ENCODE measurements at places on chromosomes 7 and 10.

- no peak for DNase-seq
These were observed 265.6 kb downstream of the PHF14 start for GRCh38 chr7:11239316-11239715.

DNA sequence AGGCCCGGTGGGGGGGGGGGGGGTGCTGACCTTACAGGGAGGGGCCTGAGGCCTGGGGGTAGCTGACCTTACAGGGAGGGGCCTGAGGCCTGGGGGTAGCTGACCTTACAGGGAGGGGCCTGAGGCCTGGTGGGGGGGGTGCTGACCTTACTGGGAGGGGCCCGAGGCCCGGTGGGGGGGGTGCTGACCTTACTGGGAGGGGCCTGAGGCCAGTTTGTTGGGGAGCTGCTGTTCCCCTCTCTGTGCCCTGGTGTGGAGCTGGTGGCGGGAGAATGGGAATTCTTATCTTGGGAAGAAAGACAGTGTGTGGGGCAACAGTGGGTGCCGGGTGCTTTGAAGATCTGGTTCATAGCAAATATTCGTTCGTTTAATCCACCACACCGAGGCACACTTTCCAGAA is 46.6 kb upstream of the CFAP46 start:
- no peak for DNase-seq

DNA sequence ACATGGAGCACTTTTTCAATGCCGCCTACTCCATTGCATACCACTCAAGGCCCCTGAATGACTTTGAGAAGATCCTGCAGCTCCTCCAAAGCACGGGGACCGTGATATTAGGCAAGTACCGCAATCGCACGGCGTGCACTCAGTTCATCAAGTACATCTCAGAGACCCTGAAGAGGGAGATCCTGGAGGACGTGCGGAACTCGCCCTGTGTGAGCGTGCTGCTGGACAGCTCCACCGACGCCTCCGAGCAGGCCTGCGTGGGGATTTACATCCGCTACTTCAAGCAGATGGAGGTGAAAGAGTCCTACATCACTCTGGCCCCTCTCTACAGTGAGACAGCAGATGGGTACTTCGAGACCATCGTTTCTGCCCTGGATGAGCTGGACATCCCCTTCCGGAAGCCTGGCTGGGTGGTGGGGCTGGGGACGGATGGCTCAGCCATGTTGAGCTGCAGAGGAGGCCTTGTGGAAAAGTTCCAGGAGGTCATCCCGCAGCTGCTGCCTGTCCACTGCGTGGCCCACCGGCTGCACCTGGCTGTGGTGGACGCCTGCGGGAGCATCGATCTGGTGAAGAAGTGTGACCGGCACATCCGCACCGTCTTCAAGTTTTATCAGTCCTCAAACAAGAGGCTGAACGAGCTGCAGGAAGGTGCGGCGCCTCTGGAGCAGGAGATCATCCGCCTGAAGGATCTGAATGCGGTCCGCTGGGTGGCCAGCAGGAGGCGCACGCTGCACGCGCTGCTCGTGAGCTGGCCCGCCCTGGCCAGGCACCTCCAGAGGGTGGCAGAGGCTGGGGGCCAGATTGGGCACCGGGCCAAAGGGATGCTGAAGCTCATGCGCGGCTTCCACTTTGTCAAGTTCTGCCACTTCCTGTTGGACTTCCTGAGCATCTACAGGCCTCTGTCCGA is 12.7 kb upstream of the ATP6V0E2 start:
- no peak for DNase-seq

GRCh38 chr7:111090846-111091245 is at the start of gene LRRN3:
Gene LRRN3 (plus strand): TSS chr7:111091127. CDS start chr7:111122773, 31,646 bp downstream.
- no peak for DNase-seq

GRCh38 chr10:66877361-66877760 is 48.5 kb upstream of the LRRTM3 start:
- DNase-seq: no peak

DNA sequence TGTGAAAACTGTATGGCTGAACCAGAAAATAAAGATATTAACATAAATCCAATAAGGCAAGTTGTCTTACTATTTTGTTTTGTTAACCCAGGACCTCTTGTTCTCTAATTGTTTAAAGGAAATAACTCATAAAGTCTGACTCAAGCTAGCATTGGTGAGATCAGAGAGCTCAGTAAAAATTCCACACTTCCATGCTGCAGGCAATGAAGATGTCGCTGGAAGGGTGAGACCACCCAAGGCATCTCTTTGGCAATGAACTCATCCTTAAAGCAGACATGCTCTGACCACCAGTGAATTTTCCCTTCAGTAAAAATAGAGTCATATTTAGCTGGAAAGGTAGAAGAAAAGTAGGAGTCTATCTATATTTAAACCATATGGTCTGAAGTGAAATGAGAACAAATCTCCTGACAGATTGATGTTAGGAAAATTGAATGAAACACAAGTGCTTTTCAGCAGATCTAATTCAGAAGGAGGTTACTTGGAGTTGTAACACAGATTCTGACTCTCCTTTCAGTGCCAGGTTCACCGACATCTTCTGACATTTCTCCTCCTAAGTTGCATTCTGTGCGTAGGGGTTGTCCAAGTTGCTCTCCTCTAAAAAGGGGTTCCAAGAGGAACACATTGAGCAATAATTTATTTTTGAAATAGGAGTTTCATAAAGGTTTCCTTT is 32.8 kb upstream of the VIPR2 start:
- DNase-seq: no peak

GRCh38 chr7:44281811-44282600 is 43.4 kb downstream of the CAMK2B start:
- DNase-seq: no peak

DNA sequence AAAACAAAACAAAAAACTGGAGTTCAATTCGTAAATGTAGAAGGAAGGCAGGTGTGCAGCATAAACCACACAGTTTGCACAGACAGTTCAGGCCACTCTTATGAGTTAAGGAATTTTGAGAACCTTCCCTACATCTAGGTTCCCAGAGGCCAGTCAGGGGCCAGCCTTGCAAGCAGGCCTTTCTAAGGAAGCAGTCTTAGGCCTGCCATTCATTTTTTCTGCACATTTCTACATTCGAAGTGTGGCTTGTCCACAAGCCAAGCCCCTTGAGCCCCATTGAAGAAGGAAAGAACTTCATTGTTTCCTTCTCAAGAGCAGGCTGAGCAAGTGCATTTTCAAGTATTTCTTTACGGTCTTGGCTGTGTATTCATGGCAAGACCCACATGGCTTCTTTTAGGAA is 11.4 kb upstream of the OSBPL3 start:
- no peak for DNase-seq

DNA sequence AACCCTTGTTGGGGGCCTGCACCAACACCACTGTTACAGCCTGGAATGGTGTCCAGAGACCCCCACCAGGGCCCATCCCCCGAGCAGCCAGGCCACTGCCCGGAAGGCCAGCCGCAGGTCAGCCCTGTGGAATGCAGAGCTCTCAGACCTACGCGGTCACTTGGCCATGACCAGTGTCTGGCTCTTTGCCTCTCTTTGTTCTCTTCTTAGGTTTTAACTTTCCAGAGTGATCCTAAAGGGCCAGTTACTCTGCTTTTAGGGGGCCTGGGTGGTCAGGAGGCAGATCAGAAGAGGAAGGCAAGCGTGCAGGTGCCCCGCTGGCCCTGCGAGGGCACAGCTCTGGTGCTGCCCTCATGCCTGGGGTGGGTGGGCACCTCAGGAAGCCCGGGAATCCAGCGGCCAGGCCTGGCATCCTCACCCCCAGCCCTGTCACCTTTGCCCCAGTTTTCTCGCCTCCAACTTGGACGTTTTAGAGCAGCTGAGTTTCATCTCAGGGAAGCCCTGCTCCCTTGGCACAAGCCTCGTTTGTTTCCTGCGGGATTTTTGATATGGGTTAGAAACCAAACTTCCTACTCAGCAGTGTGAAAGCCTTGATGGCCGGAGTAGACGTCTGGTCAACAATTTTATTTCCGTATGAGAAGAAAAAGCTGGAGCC is 62.5 kb upstream of the CHST15 start:
- DNase-seq: no peak

- DNase-seq: no peak
These were observed 76.9 kb downstream of the PARP12 start for GRCh38 chr7:139985811-139986210.

DNA sequence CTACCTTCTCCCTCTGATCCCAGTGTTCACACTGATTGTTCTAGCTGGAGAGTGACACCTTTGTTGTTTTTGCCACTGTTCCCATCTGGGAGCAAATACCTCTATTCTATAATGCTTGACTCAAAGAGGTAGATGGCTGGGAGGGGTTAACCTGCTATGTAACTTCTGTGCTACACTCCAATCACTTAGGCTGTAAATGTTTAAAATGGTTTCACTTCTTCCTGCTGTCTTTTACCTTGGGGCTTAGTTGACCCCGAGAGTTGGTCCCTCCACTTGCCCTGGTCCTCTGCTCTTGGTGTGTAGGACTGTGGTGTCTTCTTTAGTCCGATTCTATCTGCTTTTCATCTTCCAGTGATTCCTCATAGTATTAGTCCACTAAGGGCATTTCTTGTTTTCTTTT is 22.3 kb downstream of the KLHDC10 start:
- DNase-seq: peak; percentile 8

DNA sequence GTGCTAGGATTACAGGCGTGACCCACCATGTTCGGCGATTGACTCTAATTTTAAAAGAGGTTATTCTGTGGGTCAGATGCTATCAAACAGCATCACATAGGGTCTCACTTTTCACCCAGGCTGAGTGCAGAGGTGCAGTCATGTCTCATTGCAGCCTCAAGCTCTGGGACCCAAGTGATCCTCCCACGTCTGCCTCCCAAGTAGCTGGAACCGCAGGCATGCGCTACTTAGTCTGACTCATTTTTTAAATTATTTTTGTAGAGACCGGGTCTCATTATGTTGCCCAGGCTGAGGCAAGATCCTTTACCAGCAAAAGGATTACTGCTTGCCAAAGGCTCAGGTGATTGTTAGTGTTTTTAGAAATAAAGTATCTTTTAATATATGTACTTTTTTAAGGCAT is 42.9 kb upstream of the STOX1 start:
- DNase-seq: no peak

DNA sequence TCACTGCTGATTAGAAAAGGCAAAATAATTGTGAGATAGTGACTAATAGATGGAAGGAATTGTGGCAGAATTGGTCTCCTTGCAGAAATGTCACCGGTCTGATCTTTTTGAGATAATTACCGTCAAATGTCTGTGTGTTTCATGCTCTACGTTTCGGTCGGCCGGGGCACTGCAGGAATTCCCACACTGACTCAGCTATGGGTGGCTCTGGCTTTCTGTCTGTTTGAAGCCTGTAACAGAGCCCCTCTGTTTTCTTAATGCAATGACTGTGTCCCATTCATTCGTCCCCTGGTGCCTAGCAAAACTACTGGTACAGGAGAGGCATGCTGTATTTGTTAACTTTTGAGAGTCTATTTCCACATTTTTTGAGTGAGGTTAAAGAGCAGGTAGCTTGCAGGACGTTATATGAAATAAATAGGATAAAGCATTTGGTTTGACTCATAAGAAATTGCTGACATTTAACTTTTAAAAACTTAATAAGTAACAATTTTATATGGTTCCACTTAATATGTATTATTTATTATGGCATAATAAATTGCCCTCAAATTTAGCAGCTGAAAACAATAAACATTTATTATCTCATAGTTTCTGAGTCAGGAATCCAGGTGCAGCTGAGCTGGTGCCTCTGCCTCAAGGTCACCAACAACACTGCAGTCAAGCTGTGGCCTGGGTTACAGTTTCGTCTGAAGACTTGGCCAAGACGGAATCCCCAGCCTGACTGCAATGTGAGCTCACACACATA is 53.3 kb upstream of the CTBP2 start:
- DNase-seq: no peak

- DNase-seq: no peak
These were observed 48.5 kb upstream of the AQP1 start for GRCh38 chr7:30862995-30863705.

- DNase-seq: no peak
These were observed 258.2 kb downstream of the USP6NL start for GRCh38 chr10:11353006-11353896.

- no peak for DNase-seq
These were observed 57.8 kb downstream of the ZRANB1 start for GRCh38 chr10:124999433-125000365.

DNA sequence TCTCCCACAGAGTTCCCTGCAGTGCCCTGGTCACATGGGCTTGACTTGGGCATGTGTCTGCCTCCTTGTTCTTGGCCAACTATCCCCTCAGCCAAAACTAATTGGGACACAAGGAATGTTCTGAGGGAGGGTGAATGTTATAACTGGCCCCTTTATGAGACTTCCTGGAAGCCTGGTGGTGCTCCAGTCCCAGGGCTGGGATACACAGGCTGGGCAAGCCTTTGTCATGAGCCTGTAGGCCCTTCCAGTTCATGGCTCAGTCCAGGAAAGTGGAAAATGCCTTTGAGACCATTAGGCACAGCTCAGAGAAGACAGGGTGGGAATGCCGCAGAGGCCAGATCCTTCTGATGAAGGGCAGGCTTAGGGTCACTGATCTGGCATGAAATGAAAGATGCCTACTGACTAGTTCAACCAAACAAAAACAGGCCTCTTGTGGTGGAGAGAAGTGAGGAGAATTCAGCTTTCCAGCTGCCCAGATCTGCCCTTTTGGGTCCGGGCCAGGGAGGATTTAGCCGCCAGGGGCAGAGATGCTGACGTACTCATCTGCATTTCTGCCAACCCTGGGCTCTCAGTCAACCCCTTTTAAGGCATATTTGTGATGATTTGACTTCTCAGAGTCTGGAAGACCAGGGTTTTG is 961.5 kb downstream of the KCNMA1 start:
- no peak for DNase-seq

- DNase-seq: no peak
These were observed 76.6 kb downstream of the VSTM4 start for GRCh38 chr10:49038711-49039110.

- no peak for DNase-seq
These were observed 76.8 kb upstream of the NKX6-2 start for GRCh38 chr10:132862485-132863420.

DNA sequence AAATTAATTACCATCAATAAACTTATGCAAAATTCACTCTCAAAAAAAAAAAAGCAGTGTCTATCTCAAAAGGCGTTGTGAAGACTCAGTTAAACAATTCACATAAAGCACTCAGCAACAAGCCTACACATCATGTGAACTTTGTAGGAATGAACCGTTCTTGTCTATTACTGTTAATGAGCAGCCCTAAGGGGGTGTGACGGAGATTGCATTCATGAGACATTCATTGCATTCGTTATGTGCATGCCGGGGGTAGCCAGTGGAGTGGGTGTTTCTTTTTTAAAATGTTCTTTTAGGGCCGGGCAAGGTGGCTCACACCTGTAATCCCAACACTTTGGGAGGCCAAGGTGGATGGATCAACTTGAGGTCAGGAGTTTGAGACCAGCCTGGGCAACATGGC is 193.0 kb downstream of the PRPF18 start:
- DNase-seq: no peak

DNA sequence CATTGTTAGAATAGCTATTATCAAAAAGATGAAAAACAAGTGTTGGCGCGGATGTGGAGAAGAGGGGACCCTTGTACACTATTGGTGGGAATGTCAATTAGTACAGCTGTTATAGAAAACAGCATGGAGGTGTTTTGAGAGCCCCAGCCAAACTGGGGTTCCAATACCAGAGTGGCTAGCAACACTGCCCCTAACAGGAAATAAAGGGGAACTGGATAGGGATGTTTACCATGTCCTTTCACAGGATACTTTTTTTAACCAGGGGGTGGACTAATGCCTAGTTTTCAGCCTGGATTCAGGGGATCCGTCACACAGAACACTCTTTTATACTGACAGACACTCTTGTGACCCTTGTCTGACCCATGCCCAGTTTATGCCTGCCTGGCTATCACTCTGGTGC is 6.9 kb upstream of the GSTK1 start:
- DNase-seq: no peak

Measured in GM18507 (cell line).